Kasumi-1 (cell line): ENCODE measurements at places on chromosomes 12 and 14.

GRCh38 chr14:23694085-23694948 lies 58.2 kb downstream of the DHRS2 start:
- peak; percentile 81 for DNase-seq

- no peak for DNase-seq
Measured at GRCh38 chr12:76848132-76848531, 30.7 kb downstream of the CSRP2 start.

- peak; percentile 33 for DNase-seq
Measured at GRCh38 chr12:106333756-106334155, 23.8 kb upstream of the POLR3B start.

DNA sequence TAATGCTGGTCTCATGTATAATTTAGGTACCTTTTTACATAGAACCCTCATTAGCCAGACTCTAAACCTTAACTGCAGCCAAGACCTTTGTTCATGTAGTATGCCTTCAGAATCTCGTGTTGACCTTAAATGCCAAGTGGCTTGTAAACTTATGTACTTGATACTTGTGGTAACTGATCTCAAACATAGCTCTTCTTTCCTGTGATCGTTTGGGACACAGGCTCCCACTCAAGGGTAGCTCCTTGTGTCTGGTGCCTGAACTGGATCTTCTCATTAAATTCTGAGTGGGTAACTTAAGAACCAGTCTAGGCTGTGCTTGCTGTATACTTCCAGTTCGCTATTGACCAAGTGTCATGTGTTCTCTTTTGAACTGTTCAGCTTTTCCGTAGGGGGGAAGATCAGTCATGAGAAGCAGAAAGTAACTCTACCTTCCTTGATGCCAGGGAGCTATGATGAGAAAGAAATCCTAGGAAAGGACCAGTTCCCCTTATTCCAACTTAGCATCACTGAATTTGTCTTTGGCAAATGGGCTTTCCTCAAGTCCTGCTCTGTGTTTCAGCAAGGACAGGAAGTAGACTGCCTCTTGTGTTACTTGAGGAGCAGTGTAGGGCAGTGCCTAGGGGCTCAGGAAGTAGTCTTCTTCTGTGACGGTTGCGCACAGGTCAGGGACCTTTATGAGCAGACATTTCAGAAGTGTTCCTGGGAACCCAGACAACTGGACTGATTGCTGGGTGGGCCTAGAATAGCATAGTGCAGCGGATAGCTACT lies 2.5 kb downstream of the LGALS3 start:
- no peak for DNase-seq
